ENCODE measurements at places on chromosomes 7 and 10.

DNA sequence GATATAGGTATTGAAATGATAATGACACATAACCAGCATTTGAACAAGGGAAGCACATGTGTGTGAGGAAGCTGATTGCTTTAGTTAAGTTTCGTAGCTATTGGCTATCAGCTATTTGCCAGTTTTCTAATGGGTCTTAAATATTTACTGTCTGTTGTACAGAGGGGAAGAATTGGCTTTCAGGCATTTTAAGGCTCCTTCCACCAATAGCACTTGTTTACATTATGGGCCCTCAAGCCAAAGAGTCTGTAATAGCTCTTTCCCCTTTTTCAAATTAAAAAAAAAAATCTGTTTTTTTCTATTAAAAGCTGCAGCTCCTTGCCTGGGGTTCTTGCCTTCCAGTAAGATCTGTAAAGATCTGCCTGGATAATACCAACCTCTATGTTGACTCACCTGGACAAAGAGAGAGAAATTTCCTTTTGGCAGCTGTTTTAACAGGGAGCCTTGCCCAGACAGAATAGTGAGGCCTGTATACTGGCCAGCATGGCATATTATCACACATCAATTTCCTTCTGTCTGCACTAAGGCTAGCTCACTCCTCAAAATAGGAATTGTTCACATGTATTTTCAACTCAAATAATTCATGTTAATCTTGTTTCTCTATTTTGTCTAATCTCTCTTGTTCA is 104.7 kb upstream of the LRGUK start:
- no peak for DNase-seq

DNA sequence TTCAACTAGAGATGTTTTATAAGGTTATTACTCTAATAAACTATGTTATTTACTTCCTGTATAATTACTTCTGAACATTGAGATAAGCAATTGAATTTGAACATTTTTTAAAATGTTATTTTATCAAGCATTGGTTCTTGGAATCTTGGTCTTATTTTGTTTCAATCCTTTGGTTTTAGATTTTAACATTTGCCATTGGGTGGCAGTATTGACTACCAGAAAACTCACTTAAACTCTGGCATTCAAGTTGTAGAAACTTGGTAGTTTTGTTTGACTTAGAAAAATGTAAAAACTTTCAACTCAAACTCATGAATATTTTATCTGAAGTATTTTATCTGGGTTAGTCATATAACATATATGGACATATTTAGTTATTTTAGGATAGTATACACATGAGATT is 48.1 kb downstream of the ATRNL1 start:
- no peak for DNase-seq

DNA sequence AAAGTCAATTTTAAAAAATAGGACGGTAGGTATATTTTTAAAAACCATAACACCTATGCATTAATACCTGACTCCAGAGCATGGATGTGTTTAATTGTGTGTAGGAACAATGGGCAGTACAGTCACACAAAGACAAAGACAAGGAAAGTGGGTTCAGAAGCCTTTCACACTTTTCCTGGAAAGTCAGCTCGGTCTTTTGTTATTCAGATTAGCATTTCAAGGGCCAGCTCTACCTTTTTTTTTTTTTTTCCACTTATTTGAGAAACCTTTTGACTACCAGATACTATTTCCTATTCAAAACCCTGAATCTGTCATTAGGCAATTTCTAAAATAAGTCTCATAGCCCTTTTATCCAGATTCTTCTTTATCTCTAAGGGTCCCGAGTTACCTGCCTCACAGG is 401.9 kb downstream of the PARD3 start:
- DNase-seq, result no peak

DNA sequence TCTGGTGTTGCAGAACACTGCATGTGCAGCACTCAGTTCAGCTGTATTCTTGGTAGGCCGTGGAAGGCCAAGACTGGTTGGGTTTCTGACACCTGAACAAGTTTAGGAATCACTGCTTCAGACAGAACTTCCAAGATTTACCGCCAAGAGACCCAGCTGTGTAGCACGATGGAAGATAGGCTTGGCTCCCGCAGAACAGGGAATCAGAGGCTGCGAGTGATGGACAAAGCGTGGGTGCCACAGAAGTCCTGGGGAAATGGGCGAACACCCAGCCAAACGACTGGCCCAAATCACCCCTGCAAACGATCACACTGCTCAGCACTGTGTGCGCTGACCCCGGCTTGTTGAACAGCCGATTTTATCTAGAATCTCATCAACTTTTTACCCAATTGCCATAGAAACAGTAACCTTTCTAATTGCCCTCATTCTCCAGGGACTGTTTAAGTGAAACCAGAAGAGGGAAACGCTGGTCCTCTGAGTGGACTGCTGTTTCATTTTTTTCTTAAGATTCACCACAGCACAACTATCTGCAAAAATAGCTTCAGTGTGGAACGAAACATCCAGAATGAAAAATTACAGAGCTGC is 17.9 kb downstream of the ZFAND2A start:
- DNase-seq, result no peak

DNA sequence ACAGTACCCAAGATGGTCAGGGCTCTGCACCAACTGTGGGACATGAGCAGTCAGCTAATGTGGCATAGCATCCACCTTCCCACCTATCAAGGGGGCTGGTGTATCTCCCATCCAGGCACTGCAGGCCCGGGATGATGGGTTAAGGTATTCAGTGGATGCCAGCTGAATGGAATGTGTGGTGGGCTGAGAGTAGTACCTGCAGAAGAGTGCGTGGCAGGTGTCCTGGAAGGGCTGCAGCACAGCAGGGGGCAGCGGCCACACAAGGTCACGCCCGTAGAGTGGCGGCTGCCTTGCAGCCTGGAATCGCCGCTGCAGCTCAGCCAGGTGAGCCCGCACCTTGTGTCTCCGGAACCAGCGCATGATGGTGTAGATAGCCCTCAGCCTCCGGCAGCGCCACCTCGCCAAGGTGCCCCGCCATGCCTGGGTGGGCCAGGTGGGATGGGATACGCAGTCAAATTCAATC is 13.3 kb downstream of the MYO1G start:
- DNase-seq, result no peak

DNA sequence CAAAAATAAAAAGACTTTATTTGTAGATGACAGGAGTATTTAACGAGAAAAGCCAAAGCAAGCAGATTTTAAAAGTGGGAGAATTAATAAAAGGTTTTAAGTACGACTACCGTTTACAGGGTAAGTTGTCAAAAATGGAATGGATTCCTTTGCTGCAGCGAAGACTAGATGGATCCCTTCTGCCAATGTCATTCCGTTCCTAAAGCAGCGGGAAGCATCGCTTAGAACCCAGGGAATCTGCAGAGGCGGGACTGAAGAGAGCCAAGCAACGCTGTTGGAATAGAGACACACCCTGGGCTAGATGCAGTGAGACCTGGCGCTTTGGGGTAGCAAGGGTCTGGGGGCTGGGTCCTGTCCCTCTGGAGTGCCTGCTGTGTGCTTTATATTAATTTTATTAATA is 303.1 kb upstream of the MKI67 start:
- no peak for DNase-seq

Data from stimulated activated effector memory CD8-positive, alpha-beta T cell treated with anti-CD3 and anti-CD28 coated beads, Interleukin-12 subunit alpha, Interleukin-12 subunit beta, amount 100 ng/mL, for 72 hours (primary cell).